ENCODE measurements at places on chromosomes 3 and 15. TPM values are rescaled to one million over a fixed set of nuclear protein-coding genes. Genes with fewer than 3 reads are reported as not detected.

MORC1 gene
- total RNA-seq, result 0.35 TPM

TLR9 gene
- total RNA-seq, result 0.34 TPM

SLC6A1 gene
- 0.50 TPM for total RNA-seq

IL16 gene
- total RNA-seq, result 3.0 TPM

CNTN6 gene
- 7.6 TPM for total RNA-seq

ACKR4 gene
- 4.6 TPM for total RNA-seq

POMGNT2 gene
- 41.5 TPM for total RNA-seq

ANKDD1A gene
- total RNA-seq, result 10.6 TPM

IL17RB gene
- 6.4 TPM for total RNA-seq

FAM240A gene
- 0.28 TPM for total RNA-seq

LRTM1 gene
- total RNA-seq, result not detected

GOLGA8S gene
- 0.19 TPM for total RNA-seq

CCR3 gene
- total RNA-seq, result 0.27 TPM

SMCO1 gene
- not detected for total RNA-seq

TXNRD3 gene
- 11.8 TPM for total RNA-seq

IL1RAP gene
- total RNA-seq, result 5.0 TPM

GATA2 gene
- total RNA-seq, result 5.9 TPM

CYB561D2 gene
- 16.2 TPM for total RNA-seq

SLC22A14 gene
- total RNA-seq, result 0.51 TPM

CHRM5 gene
- total RNA-seq, result 0.90 TPM

SLC51B gene
- total RNA-seq, result 2.1 TPM

CLDN18 gene
- 0.71 TPM for total RNA-seq

MBNL1 gene
- total RNA-seq, result 156 TPM

POLQ gene
- 0.37 TPM for total RNA-seq

FAM98B gene
- total RNA-seq, result 12.5 TPM

ZCWPW2 gene
- 0.21 TPM for total RNA-seq

BTD gene
- 7.4 TPM for total RNA-seq

U2SURP gene
- 57.0 TPM for total RNA-seq

MYO5C gene
- 0.44 TPM for total RNA-seq

CSNK1G1 gene
- 27.7 TPM for total RNA-seq

KLHL18 gene
- 28.1 TPM for total RNA-seq

HHLA2 gene
- total RNA-seq, result 0.15 TPM
